ENCODE measurements at places on chromosomes 7 and 10.

DNA sequence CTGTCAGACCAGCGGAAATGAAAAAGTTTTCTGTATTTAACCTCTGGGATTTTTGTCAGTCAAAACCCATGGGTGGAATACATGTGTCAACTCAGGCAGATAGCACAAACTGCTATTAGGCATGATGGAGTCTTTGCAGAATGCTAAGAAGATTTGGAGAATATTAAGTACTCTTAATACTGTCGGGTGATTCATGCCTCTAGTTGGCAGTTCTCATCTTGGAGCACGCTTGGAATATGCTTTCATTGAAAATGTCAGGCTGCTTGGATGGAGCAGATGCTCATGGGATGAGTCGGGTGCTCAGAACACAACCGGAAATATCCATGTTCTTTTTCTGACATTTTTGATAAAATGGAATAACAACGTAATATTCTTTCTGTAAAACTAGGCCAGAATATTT, 27.6 kb upstream of the PRKG1 start:
- no peak for DNase-seq

- DNase-seq: no peak
Measured at GRCh38 chr7:96548664-96549063, 161.0 kb downstream of the SEM1 start.

DNA sequence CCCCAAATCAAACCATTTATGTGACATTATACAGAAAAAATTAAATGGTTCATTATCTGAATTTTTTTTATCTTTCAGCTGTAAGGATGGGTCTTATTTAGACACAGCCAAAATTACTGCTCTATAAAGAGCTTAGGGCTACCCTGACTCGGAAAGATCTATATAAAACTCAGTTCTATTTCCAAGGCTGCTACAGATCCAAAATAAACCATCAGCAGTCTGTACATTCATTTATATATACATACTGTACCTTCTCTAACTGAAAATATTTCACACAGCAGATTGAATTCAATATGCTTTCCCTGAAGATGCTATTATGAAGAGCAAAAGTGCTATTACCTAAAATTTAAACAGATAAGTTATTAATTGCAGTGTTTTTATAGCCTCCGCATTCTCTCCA, 287.7 kb upstream of the MYO3A start:
- no peak for DNase-seq

- DNase-seq: no peak
Measured at GRCh38 chr7:15007507-15007906, 105.0 kb upstream of the DGKB start.

GRCh38 chr7:120857588-120858573, at the start of gene TSPAN12:
TSS of gene TSPAN12 (minus strand) at chr7:120858144. CDS start at chr7:120856763, 1,381 bp downstream.
- DNase-seq: peak; percentile 54

Data from iPS DF 6.9 (cell line).